Kidney epithelial cell (primary cell): ENCODE measurements at places on chromosomes 12 and 14.

GRCh38 chr12:59100585-59100984 lies 180.3 kb upstream of the LRIG3 start:
- DNase-seq, result no peak

GRCh38 chr12:77777274-77777673 lies 53.4 kb upstream of the NAV3 start:
- no peak for DNase-seq

- DNase-seq, result no peak
These were observed 282.3 kb downstream of the CACNA1C start for GRCh38 chr12:2335109-2335508.

DNA sequence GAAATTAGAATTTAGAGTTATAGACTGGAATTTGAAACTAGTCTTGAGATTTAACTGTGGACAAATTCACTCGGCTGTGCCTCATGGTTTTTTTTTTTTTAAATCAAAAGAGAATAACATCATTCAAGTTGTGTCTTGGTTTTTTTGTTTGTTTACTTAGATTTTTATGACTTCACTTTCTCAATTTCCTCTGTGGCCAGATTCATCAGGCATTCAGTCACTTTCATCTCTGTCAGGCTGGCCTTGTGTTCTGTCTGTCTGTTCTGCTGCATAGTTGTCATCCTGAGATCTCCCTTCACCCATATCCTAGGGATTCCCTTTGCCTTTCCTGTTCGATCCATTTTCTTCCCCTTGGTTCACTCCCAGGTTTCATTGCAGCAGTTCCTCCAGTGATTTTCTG lies 10.0 kb downstream of the MARK3 start:
- DNase-seq, result no peak

DNA sequence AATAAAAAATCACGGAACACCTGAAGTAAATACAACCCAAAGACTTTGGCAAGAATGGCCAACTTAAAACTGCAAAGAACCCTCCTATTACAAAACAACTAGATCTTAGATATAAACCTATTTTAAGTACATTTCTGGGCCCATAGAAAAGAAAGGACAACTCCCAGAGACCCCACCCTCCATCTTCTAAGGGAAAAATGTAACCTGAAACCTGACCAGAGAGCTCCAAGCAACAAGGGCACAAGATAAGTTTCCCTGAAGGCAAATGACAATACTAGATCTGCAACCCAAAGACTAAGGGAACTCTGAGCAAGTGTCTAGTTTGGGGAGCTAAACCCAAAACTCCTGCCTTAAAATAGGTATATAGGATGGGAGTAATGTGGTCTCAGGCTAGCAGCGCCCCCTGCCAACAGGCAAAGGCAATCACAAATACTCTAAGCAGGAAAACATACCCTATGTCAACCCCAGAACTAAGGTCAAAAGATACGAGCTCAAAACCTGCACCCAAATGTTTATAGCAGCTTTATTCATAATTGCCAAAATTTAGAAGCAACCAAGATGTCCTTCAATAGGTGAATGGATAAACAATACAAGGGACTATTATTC lies 218.9 kb downstream of the ITPR2 start:
- DNase-seq, result no peak

GRCh38 chr14:101721951-101722661 lies 39.4 kb upstream of the PPP2R5C start:
- no peak for DNase-seq

GRCh38 chr12:45379261-45379660 lies 163.4 kb downstream of the ANO6 start:
- no peak for DNase-seq

GRCh38 chr14:68546839-68547238 lies 246.0 kb downstream of the ZFP36L1 start:
- no peak for DNase-seq

DNA sequence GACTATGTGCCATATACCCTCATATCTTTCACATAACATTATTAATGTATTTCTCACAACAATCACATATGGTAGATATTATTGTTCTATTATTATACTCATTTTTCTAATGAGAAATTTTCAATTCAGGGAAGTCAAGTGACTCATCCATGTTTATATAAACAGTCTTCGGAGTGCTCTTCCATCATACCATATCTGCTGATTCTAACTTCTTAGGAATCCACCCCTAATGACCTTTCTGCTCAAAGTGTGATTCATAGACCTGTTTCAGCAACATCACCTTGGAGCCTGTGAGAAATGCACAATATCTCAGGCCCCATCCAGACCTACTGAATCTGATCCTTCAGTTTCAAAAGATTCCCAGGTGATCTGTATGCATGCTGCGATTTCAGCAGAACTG lies 39.8 kb upstream of the OVCH1 start:
- DNase-seq, result no peak
